ENCODE measurements at places on chromosomes 13 and 19.

- DNase-seq: no peak
These were observed 318.9 kb upstream of the HTR2A start for GRCh38 chr13:47215736-47216135.

GRCh38 chr13:41188584-41188983, 5.8 kb downstream of the KBTBD7 start:
- no peak for DNase-seq

DNA sequence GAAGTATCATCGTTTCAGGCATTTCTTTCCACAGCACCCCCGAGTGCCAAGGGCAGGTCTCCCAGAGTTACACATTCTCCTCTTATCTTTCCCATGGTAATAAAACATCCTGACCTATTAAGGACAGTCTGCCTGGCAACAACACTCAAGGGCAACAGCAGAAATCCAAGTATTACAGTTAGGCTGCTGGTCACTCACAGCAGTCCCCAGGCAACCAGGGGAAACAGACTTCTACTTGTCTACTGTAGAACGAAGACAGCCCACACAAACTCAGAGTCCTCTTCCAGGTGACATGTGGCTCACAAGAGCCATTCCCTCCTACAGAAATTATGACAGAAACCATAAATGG, 24.3 kb downstream of the RCBTB1 start:
- DNase-seq: no peak

DNA sequence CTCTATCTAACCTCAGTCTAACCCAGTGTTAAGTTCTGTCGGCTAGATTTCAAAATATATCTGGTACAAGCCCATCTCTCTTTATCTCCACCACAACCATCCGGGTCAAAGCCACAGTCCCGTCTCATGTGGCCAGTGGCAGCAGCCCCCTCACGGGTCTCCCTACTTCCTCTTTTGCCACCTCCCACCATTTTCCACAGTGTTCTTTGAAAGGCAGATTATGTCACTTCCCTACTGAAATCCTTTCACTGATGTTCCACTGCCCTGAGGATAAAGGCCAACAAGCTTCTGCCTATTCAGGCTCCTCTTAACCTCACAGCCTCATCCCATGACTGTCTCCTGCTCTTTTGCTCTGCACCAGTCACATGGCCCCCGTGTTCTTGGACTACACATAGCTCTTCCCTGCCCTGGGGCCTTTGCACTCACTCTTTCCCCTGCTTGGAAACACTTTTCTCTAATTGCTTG, 117.2 kb downstream of the UBL3 start:
- DNase-seq: no peak

DNA sequence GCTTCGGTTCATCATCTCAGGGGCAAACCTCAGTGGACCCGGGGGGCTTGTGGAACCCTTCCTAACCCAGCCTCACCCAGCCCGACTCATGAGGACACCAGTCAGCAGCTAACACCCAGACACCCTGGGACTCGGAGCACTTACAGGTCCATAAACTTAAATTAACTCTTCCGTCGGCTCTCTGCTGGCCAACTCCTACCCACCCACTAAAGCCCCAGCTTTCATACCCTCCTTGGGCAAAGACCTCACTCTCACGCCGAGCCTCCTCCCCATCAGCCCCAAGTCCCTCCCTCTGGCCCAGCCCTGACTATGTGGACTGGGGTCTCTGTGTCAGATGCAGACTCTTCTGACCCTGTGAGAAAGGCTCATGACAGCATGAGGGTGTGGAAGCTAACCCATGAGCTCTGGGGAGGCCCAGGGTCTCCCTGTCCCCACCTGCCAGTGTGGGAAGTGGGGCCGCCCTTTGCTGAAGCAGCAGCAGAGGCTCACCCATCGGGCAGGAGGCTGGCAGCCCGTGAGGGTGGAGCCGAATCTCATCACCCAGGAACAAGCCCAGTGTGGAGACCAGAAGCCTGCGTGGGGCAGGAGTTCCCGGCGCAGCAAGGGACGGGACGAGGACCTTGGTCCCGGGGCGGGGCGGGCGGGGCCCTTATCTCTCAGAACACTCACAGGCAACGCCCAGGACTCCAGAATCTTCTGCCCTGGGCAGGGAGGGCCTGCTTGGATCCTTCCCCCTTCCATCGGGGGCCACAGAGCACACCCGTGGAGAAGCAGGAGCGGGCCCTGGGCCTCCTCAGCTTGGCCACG, 19.8 kb downstream of the TCF3 start:
- no peak for DNase-seq

DNA sequence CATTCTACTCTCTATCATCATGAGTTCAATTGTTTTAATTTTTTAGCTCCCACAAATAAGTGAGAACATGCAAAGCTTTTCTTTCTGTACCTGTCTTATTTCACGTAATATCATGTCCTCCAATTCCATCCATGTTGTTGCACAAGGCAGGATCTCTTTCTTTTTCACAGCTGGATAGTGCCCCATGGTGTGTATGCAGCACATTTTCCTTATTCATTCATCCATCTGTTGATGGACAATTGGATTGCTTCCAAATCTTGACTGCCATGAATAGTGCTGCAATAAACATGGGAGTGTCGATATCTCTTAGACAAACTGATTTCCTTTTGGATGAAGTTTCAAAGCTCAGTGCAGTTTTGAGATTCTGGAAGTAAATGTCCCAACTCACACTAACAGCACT, 326.9 kb downstream of the FGF9 start:
- DNase-seq: no peak

DNA sequence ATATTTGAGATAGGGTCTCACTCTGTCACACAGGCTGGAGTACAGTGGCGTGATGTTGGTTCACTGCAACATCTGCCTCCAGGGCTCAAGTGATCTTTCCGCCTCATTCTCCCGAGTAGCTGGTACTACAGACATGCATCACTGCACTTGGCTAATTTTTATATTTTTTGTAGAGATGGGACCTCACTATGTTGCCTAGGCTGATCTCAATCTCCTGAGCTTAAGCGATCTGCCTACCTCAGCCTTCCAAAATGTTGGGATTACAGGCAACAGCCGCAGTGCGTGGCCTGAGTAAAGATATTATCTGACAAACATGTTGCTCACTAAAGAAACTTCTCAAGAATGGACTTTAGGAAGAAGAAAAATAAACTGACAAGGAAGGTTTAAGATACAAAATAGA, 125.4 kb upstream of the ABCC4 start:
- DNase-seq: no peak

- DNase-seq: no peak
These were observed 2.9 kb downstream of the HTR2A start for GRCh38 chr13:46893798-46894560.

DNA sequence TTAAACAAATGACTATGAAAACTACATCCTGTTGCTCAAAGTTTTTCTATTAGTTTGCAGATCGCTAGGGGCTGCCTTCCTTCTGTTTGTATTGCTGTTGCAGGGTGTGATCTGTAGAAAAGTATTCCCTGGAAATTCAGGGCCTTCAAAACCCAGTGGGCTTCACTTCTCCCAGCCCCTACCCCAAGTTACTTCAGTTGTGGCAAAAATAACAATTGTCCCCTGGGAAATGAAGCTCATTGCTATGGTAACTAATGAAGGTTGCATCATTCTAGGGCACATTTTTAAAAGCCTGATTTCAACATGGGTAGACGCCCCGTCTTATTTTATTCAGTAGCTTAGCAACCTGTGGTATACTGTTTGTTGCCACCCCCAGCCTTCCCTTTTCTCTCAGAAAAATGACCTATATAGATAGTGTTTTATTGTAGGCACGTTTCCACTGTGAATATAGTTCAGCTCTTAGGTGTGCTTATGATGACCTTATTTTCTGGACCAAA, 60.9 kb downstream of the WDFY2 start:
- peak; percentile 41 for DNase-seq

DNA sequence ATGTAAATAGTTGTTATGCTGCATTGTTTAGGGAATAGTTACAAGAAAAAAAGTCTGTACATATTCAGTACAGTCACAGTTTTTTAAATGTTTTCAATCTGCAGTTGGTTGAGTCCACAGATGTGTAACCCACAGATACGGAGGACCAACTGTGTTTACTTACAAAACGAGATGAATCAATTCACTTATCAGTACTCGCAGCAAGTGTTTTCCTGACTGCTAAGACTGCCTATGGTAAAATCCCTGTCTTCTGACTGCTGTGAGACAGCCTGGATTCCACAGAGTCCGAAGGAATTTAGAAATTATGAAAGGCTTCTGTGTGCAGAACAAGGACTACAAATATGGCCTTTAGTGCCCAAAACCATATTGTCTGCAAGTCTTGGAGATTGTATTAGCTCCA, 45.7 kb upstream of the C1QTNF9 start:
- DNase-seq: no peak

DNA sequence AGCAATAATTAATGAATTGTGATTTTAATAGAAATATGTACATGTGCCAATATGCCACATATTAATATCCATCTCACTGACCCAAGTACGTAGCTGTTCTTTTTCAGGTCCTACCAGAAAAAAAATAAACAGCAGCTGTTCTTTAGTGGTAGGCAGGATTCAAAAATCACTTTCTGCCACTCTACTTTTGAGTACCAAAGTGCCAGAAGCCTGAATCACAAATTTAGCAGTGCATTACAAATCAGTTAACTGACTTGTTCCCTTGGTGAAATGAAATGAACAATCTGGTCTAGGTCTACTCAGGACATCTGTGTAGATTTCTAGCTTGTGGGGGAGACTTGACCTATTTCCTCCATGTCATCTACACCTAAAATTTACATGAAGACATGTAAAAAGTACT, 775.5 kb upstream of the GPC6 start:
- DNase-seq: no peak

DNA sequence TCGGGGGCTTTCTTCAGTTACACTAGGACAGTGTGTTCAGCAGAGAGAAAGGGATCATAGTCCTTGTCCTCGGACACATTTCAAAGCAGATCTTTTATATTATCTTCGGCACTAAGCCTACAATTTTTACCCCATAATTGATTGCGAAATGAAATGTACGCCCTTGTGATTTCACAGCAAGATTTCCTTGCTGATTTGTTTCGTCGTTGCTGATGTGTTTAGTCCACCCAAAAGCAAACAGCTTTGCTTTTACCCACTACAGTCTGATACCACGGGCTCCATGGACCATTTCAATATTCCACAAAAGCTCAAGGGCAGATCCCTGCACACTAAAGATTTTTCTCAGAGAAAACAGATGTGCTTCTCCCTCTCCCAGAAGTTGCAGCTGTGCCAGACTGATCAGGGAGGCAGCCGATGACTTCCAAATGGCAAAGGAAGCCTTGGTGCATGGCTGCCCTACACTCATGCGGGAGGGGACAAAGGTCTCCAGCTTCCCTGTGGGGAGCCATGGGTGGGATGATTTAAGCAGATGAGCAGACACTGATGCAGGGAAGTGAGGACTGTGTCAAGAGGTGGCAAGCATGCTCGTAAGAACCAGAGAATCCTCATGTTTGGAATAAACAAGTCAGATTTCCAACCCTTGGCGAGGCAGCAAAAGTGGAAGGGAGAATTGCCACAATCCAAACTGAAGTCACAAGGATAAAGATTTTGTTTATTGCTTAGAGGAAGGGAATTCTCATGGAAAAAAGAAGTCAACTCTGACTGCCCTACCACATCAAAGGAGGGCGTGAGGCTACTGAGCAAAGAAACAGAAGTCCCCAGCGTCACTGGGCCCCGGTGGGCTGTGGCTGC, 81.1 kb downstream of the STK24 start:
- DNase-seq: no peak

All from RCC 7860 (cell line).